Stimulated activated CD8-positive, alpha-beta memory T cell treated with anti-CD3 and anti-CD28 coated beads, Interleukin-2, amount 100 ng/mL, for 48 hours (primary cell): ENCODE measurements at places on chromosomes 2 and 18.

DNA sequence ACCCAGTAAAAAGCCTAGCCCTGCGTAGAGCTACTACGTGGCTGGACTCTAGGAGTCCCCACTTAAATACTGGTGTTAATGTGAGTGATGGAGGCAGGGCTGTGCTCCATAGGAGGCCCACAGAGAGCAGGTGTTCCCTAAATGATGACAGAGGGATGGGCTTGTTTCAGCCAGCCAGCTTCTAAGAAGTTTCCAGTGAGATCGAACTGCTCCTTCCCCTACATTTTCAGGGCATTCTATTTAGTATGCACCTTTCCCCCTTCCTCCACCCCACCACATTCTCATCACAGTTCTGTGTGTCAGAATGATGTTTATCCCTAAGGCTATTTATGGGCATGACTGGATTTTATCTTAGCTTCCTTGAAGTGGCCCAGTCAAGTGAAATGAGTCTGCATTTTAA, 213.0 kb downstream of the TRIB2 start:
- DNase-seq: no peak

DNA sequence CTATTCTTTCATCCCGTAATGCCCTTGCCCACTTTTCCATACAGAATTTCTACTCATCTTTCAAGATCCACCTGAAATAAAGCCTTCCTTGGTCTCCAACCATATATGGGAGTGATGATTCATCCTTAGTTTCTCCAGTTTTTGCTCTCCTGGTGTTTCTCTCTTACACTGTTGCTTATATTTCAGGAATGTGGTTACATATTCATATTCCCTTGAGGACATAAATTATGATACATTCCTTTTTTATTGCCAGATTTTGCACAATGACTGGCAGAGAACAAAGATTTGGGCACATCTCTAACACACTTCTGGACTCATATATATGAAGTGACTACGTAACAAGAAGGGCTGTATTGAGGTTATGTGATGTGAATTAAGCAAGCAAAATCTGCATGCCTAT, 1573.4 kb upstream of the NXPH2 start:
- DNase-seq: no peak

- DNase-seq: no peak
These were observed 15.8 kb downstream of the RIOK3 start for GRCh38 chr18:23468753-23469459.

GRCh38 chr18:64245126-64245861, 96.4 kb upstream of the LINC00305 start:
- no peak for DNase-seq

- DNase-seq: no peak
These were observed 192.8 kb downstream of the PTGR3 start for GRCh38 chr18:75016025-75016717.

DNA sequence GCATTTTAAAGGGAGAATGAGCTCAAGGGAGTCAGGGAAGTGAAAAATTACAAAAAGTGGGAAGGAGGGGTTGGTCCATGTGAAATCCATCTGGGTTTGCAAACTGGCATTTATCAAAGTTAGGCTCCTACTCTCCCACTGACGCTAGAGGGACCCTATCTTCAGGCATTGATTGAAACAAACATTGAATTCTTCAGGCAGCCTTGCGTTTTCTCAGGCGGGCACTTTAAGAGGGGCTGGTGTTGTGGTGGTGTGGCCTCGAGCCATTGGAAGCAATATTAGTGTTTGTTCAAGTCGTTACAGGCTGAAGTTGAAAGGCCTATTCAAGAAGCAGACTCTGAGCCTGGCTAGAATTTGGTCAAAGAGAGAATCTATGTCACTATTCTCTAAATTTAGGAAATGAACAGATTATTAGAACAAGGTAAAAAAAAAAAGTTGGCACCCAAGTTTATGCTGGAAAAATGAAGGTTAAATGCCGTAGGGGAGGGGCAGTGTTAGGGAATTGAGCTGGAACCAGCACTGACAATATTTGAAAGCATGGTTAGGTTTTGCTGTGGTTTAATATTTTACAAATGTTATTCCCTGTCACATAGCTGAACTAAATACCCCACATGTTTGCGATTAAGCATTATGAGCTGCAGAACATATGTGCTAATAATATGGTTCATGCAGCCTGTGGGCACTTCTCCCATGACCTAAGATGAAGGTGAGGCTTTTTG, 36.8 kb downstream of the STON1 start:
- DNase-seq: no peak

DNA sequence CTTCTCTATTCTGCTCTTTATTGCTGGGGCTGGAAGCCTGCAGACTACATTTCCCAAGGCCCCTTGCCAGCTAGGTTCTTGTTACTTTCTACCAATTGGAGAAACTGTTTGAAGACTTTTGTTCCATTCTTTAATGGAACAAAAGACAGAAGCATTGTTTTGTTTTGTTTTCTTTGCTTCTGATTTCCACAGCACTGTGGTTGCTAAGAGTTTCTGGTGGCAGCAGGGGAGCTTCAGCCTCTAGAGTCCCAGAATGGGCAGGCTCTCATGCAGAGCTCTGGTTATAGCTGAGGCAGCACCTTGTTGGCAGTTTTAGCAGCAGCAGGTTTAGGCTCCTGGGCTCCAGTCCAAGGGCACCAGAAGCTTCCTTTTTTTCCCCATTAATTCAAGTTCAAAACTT, 234.3 kb downstream of the ETAA1 start:
- no peak for DNase-seq

DNA sequence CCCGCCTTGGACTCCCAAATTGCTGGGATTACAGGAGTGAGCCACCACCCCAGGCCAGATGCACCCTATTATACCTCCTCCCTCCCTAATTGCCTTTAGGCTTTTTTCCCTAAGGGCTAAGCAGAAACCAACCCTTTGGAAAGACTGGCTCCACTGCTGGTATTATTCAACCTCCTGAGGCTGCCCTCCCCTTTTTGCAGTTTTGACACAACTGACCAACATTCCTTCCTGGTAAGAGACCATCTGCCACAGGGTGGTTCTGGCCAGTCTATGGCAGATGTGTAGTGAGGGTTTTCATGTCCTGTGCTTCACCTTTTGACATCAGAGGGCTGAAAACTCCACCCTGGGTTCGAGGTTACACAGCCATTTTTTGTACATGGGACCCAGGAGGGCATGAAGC, 1785.3 kb upstream of the CELF4 start:
- no peak for DNase-seq

DNA sequence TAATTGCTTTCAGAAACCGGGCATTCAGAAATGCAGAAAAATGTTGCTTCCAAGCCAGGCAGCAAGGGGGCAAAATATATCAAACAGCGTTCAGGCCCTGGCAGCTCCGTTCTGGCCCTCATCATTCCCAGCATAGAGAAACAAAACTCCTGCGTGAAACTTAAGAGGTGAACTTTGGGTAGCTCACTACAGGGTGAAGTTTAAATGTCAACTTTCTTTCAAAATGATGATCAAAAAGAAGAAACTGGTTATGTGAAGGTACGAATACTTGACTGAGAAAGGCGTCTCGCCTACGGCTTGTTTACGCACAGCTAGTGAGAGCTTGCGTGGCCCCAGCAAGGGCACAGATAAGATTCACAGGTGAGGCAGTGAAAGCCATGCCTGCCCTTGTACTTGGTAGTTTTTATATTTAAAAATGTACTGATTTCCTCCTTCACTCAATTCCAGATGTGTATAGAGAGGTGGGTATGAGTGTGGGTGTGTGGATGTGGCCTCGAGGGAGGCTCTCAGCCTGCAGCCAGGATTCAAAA, 127.5 kb downstream of the NFATC1 start:
- DNase-seq: no peak

GRCh38 chr2:164913640-164914350, 41.5 kb downstream of the SLC38A11 start:
- no peak for DNase-seq

DNA sequence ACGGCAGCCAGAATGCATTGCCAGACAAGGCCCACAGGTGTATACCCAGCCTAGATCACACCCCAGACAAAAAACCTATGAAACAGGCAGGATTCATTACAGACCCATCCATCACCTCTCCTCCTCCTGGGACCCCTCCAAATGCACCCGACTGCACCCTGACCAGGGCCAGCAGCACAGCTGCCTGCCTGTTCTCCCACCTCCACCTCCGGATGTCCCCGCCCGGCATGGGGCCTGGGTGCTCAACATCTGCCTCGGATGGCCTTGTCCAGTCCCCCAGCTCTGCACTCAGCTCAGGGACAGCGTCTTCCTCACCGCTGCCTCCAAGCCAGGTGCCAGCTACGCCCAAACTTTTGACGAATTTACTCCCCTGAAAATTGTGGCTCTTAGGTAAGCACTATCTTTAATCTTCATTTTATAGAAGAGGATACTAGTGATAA, 91.1 kb downstream of the TPO start:
- DNase-seq: no peak
